ENCODE measurements at places on chromosomes 12 and 14. TPM values are rescaled to one million over a fixed set of nuclear protein-coding genes. Genes with fewer than 3 reads are reported as not detected.

NTS gene
- not detected for total RNA-seq

HAL gene
- under 0.01 TPM for total RNA-seq

NFE2 gene
- not detected for total RNA-seq

CRY1 gene
- total RNA-seq = 26.9 TPM

HIP1R gene
- 82.2 TPM for total RNA-seq

CCDC196 gene
- total RNA-seq = not detected

KSR2 gene
- 1.7 TPM for total RNA-seq

TPPP2 gene
- not detected for total RNA-seq

CYP46A1 gene
- total RNA-seq = under 0.01 TPM

CYP27B1 gene
- total RNA-seq = 0.80 TPM

C14orf132 gene
- 6.0 TPM for total RNA-seq

ACTR10 gene
- total RNA-seq = 78.5 TPM

ARMH4 gene
- total RNA-seq = 1.9 TPM

PARPBP gene
- 34.8 TPM for total RNA-seq

GSKIP gene
- total RNA-seq = 56.3 TPM

NELL2 gene
- 0.13 TPM for total RNA-seq

SELPLG gene
- 0.22 TPM for total RNA-seq
